IPS DF 6.9 (cell line): ENCODE measurements at places on chromosomes 5 and 9.

- H3K4me1 ChIP-seq, result no peaks in the 10 kb centered on the region; the same call in 1 of the 2 replicates
- DNase-seq, result no peak
- H3K27me3 ChIP-seq, result no peaks in the 10 kb centered on the region
- no peaks in the 10 kb centered on the region for H3K36me3 ChIP-seq
Measured at GRCh38 chr5:67338421-67338820, 141.8 kb upstream of the CD180 start.

- H3K27me3 ChIP-seq, result no peaks in the 10 kb centered on the region
- DNase-seq, result no peak
- no peaks in the 10 kb centered on the region for H3K36me3 ChIP-seq
- peaks cover 16% of the 10 kb centered on the region for H3K4me1 ChIP-seq
- H3K4me3 ChIP-seq, result no peak overlapping the region
Measured at GRCh38 chr9:93598647-93599241, 22.4 kb downstream of the PHF2 start.

GRCh38 chr5:164051745-164052144 lies 546.3 kb downstream of the MAT2B start:
- H3K4me1 ChIP-seq, result no peaks in the 10 kb centered on the region
- no peaks in the 10 kb centered on the region for H3K36me3 ChIP-seq
- no peak for DNase-seq
- H3K27me3 ChIP-seq, result no peaks in the 10 kb centered on the region
- no peak overlapping the region for H3K4me3 ChIP-seq
- no peak overlapping the region for H3K27ac ChIP-seq

DNA sequence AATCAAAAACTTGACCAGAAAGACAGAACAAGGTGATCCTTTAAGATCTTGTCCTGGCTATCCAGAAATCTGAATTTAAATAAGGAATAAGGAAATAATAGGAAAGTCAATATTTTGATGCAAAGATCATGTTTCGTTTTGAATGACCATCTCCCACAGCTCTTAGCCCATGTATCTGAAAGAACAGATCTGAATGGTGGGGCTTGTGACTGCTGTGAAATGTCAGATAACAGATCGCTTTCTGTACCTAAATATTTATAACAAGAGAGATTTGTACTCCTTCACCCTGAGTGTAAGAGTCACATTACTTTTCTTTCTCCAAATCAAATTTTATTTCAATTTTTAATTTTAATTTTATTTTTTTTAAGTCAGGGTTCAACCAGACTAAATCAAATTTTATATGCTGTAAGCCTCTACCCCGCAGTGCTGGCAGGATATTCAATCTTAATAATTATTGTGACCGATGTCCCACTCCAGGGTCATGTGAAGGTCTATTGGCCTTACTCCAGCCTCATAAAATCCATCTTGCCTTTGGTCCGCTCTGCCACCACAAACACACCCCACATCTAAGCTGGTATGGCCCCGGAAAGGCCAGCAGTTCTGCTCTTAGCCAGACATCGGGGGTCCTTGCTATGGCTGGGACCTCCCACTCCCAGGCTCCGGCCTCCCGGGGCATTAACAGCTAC lies 7.0 kb upstream of the SLC26A2 start:
- H3K4me3 ChIP-seq, result no peak overlapping the region
- no peaks in the 10 kb centered on the region for H3K27me3 ChIP-seq
- no peak for DNase-seq

GRCh38 chr9:125472926-125473701 lies 211.5 kb downstream of the GAPVD1 start:
- DNase-seq, result no peak
- H3K36me3 ChIP-seq, result no peaks in the 10 kb centered on the region
- H3K27ac ChIP-seq, result no peak overlapping the region
- H3K4me1 ChIP-seq, result 0 out of 2 replicates have a peak, but pooled peaks cover 1% of the 10 kb centered on the region
- H3K4me3 ChIP-seq, result no peak overlapping the region
- H3K27me3 ChIP-seq, result no peaks in the 10 kb centered on the region

DNA sequence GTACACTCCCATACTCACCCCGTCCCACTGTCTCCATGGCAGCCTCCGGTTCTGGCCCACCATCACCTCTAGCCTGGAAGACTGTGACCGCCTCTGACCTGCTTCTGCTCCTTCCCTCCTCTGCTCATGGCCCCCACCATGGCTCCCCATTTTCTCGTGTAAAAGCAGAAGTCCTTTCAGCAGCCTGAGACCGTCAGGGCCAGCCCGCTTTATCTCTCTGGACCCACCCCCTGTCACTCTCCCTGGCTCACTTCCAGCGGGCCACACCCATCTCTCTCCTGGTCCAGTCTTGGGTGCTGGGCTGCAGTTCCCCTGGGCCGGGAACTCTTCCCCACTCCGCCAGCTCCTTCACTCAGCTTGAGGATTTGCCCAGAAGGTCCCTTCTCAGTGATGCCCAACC lies 96.0 kb upstream of the RUFY1 start:
- H3K27me3 ChIP-seq, result no peaks in the 10 kb centered on the region
- no peak overlapping the region for H3K27ac ChIP-seq
- no peak overlapping the region for H3K4me3 ChIP-seq
- H3K4me1 ChIP-seq, result no peaks in the 10 kb centered on the region
